ENCODE measurements at places on chromosomes 1 and 21.

- DNase-seq = no peak
Measured at GRCh38 chr1:53330819-53331218, 2.9 kb upstream of the LRP8 start.

- DNase-seq = no peak
Measured at GRCh38 chr1:106675558-106675957, 380.9 kb upstream of the PRMT6 start.

- no peak for DNase-seq
Measured at GRCh38 chr1:217911908-217912307, 280.8 kb downstream of the SPATA17 start.

- DNase-seq = no peak
Measured at GRCh38 chr1:85579622-85580021, 939 bp upstream of the CCN1 start.

GRCh38 chr1:174652569-174653280, 205.0 kb downstream of the GPR52 start:
- DNase-seq = no peak

DNA sequence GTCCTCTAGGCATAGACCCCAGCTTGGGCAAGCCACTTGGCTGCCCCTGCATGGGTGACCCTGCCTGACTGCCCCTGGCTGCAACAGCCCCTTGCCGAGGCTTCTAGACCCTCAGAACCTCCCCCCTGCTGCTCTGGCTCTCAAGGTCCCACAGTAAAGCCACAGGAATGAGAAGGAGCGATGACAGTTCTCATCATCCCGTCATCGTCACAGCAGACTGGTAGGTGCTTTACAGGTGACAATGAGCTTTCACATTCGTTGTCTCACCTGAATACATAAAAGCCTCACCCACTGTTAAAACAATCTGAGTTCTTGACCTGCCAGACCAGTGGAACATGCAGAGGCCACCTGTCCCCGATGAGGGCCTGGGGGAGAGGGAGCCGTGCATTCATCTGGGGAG, 36.0 kb upstream of the GPR157 start:
- DNase-seq = no peak

GRCh38 chr1:8152731-8153702, 126.9 kb upstream of the ERRFI1 start:
- no peak for DNase-seq

DNA sequence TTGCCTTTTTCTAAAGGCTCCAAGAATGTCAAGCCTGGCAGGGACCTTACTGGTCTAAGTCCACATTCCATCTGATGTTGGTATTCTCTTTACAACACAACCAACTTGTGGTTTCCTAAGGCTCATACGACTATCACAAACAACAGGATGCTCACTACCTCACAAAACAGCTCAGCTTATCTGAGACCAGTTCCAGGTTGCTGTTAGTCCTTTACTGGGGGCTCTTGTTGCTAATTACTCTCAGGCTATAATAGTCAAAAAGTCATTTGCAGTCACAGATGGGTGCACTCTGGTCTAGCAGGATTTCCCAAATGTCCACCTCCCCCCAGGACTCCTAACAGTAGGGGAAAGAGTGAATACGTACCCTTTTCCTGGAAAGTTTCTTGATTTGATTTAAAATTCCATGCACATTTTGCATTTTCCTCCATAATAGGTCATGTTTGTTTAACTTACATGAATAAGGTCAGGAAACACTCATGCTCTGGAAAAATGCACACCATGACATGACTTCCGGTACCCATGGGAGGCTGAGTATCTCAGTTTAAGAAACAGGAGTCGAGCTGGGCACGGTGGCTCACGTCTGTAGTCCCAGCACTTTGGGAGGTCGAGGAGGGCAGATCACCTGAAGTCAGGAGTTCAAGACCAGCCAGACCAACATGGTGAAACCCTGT, 16.0 kb downstream of the LCK start:
- DNase-seq = no peak
